ENCODE measurements at places on chromosomes 6 and 20. TPM values are rescaled to one million over a fixed set of nuclear protein-coding genes. Genes with fewer than 3 reads are reported as not detected.

The ZBTB2 gene
- 16.7 TPM for total RNA-seq

The KHDRBS2 gene
- not detected for total RNA-seq

The RRAGD gene
- total RNA-seq, result 19.7 TPM

The CDKAL1 gene
- 23.6 TPM for total RNA-seq

The CST4 gene
- not detected for total RNA-seq

The FOXS1 gene
- total RNA-seq, result not detected

The HUS1B gene
- 0.40 TPM for total RNA-seq

The RFX6 gene
- total RNA-seq, result not detected

The TMEM244 gene
- 0.54 TPM for total RNA-seq

The BPIFB2 gene
- not detected for total RNA-seq

The SLC17A2 gene
- not detected for total RNA-seq

The DEFB132 gene
- not detected for total RNA-seq

The DOK5 gene
- 1.4 TPM for total RNA-seq

DNA sequence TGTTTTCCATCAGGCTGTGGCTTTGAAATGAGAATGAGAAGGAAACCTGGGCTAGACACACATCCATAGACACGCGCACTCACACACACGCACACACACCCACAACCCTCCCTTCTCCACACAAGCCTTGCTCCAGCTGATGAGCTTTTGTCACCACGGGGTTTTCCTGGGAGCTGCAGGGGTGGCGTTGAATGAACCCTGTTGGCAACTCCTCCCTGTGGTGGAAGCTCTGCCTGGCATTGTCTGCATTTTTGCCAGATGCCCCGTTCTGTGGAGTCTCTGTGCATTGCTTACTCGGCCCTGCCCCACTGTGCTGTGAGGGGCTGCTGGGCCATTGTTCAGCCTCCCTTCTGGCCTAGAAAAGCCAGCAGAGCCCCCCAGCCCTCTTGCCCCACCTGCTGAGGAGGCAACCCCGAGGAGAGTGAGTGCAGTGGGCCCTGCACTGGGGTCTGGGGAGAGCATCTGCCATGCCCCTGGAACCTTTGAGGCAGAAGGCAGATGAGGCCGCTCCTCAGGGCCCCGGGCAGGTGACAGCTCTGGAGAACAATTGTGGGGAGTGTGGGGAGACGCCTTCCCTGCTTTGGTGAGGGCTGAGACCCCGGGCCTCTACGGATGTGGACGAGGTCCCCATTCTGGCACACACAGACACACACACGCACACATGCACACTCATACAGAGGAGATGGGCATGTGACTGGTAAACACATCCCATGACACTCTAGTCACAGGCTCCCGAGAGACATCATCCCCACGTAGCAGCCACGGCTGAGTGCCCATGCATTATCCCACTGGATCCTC lies 9.9 kb downstream of the ADIG start:
- H3K4me3 ChIP-seq, result no peak overlapping the region
- H3K4me1 ChIP-seq, result no peaks in the 10 kb centered on the region
- no peaks in the 10 kb centered on the region for H3K36me3 ChIP-seq
- peaks cover 3% of the 10 kb centered on the region for H3K27me3 ChIP-seq

DNA sequence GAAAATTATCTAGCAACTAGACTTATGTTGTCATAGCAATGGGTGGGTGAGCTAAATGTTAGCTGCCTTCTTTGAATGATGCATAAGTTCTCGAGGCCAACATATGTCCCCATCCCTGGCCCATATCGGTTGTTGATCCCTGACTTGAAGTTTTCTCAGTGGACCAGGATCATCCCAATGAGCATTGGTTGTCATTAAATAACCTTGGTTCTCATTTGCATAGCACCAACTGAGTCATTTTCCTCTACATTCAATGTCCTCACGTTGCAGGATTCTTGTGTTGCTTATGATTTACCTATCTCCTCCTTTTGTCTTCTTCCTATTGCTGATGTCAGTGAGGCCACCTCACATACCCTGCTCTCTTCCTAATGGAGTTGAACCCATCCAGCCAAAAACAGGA lies 12.1 kb upstream of the AHCY start:
- no peak overlapping the region for H3K4me3 ChIP-seq
- H3K4me1 ChIP-seq, result peaks cover 4% of the 10 kb centered on the region
- H3K27me3 ChIP-seq, result peaks cover 15% of the 10 kb centered on the region
- no peaks in the 10 kb centered on the region for H3K36me3 ChIP-seq
- no peak for DNase-seq
- H3K27ac ChIP-seq, result no peak overlapping the region

DNA sequence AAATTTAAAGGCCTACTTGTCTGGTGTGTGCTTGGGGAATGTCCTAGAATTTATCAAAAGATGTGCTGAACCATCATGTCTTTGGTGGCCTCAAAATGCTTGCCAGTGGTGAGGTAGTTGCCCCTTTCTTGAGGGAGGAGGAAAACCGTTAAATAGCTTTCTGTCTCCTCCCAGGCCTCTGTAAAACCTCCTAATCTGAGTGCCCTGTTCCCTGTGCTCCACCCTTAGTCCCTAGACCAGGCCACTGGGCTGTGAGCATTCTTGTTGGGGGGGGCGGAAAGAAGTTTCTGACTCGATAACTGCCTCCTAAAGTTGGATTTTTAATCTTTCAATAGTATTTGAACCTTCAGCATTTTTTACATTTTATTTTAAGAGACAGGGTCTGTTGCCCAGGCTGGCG lies 23.1 kb downstream of the JARID2 start:
- no peak for DNase-seq
- H3K27me3 ChIP-seq, result no peaks in the 10 kb centered on the region

DNA sequence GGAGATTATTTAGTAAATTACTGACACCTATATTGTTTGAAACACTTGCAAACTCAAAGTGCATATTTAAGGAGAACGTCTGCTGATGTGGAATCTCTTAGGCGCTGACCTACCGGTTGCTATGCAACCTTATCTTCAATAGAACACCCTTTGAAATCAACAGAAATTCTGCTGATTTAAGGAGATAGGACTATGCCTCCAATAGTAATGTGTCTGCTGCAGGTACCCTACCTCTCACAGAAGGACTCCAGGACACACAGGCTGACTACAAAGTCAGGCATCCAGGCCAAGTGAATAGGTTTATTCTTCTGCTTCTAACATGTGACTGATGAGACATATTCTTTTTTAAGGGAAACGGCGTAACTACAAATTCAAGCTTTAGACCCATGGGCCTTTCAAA lies 311.7 kb downstream of the CBLN4 start:
- no peaks in the 10 kb centered on the region for H3K36me3 ChIP-seq
- DNase-seq, result no peak
- no peaks in the 10 kb centered on the region for H3K27me3 ChIP-seq
- no peak overlapping the region for H3K4me3 ChIP-seq

DNA sequence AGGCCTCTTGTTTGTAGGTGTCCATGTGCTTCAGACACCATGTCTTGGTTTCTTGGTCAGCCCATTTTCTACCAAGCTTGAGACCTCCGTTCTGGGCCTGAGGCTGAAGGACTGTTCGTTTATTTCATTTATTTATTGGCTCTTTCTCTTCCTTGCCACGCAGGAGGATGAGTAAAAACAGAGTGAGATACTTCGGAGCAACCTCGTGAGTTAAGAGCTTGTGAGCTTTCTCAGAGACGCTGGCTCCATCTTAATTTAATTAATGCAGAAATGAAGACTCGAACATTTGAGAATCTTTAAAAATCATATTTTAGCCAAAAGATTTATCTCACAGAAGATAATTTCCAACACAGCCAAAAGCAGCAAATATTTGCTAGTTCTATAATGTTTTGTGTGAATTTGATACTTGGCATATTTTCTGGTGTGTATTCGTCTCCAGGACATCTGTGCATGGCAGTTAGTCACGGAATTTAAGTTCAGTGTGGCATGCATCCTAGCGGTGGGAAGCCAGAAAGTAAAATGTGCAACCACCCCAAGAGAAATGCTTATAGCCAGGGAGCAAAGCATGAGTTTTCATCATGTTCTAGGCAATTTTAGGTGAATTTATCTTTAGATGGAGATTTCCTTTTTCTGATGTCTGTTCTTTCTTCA lies 76.0 kb downstream of the THBS2 start:
- DNase-seq, result no peak
- no peaks in the 10 kb centered on the region for H3K4me1 ChIP-seq
- no peak overlapping the region for H3K4me3 ChIP-seq
- peaks cover 7% of the 10 kb centered on the region for H3K27me3 ChIP-seq

GRCh38 chr6:55250400-55250799 lies 76.1 kb downstream of the HCRTR2 start:
- no peak overlapping the region for H3K27ac ChIP-seq
- H3K4me3 ChIP-seq, result no peak overlapping the region

GRCh38 chr6:150999576-150999975 lies 134.1 kb downstream of the MTHFD1L start:
- H3K27ac ChIP-seq, result no peak overlapping the region
- no peaks in the 10 kb centered on the region for H3K27me3 ChIP-seq
- peaks cover 9% of the 10 kb centered on the region for H3K4me1 ChIP-seq
- no peak overlapping the region for H3K4me3 ChIP-seq
- peaks cover 36% of the 10 kb centered on the region for H3K36me3 ChIP-seq
- DNase-seq, result no peak

DNA sequence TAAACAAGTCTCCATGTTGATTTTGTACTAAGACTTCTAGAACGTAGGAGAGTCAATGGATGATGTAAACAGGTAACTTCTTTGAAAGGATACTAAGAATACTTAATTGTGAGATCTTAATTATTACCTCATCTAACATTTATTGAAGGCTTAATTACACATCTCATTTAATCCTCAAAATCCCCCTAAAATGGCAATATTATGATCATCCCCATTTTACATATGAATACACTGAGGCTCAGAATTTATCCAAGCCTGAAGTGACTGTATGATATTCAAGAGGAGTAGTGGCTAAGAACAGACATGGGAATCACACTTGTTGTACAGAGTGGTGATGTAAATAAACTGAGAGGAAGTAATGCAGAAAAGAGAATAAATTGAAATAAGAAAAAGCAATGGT lies 22.9 kb downstream of the NOL7 start:
- peak overlapping the region; percentile 46 for H3K27ac ChIP-seq
- peaks cover 45% of the 10 kb centered on the region for H3K36me3 ChIP-seq
- DNase-seq, result no peak
- H3K27me3 ChIP-seq, result no peaks in the 10 kb centered on the region
- no peak overlapping the region for H3K4me3 ChIP-seq
- peaks cover 38% of the 10 kb centered on the region for H3K4me1 ChIP-seq

DNA sequence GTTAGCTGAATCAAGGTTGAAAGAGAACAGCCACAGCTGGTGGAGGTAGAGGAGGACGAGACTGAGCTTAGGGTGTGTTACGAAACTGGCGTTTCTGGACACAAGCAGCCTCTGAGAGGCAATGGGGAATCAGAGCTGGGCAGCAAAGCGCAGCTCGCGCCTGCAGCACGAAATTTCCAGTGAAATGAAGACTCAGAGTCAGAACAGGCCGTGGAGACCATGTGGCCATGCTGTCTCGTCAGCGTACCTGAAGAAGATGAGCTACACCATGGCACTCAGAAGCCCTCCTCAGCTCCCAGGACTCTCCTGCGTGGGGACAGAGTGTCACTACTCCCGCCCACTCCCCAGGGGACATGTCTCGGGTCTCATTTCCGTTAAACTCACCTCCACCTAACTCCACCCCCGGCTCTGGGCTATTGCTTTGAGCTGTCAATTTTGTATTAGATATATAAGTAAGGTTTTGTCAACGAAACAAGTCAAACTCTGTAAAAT lies 256.9 kb downstream of the ERMARD start:
- H3K27me3 ChIP-seq, result no peaks in the 10 kb centered on the region
- no peak overlapping the region for H3K4me3 ChIP-seq
- DNase-seq, result no peak

DNA sequence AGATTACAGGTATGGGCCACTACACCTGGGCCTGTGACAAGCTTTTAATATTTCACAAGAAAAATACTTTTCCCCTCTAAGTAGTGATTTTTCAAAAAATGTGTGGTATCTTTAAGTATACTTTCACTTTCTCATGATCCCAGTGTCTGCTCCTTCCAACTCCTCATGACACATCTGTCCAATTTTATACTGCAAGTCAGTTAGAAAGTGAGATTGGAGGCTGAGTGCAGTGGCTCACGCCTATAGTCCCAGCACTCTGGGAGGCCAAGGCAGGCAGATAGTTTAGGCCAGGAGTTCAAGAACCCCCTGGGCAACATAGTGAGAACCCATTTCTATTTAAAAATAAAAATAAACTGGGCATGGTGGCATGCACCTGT lies 20.2 kb downstream of the PIM1 start:
- peak overlapping the region; percentile 77 for H3K27ac ChIP-seq
- H3K4me1 ChIP-seq, result peaks cover 72% of the 10 kb centered on the region
- peak; percentile 52 for DNase-seq
- peaks cover 9% of the 10 kb centered on the region for H3K36me3 ChIP-seq

GRCh38 chr20:46010491-46011391 lies 2.0 kb downstream of the MMP9 start:
- peaks cover 60% of the 10 kb centered on the region for H3K4me1 ChIP-seq
- H3K27me3 ChIP-seq, result peaks cover 69% of the 10 kb centered on the region
- H3K27ac ChIP-seq, result no peak overlapping the region
- peak; percentile 55 for DNase-seq

GRCh38 chr6:112203577-112204349 lies 50.6 kb downstream of the LAMA4 start:
- H3K27ac ChIP-seq, result no peak overlapping the region
- DNase-seq, result no peak
- no peaks in the 10 kb centered on the region for H3K4me1 ChIP-seq
- peaks cover 7% of the 10 kb centered on the region for H3K27me3 ChIP-seq
- no peaks in the 10 kb centered on the region for H3K36me3 ChIP-seq

- no peak for DNase-seq
- no peaks in the 10 kb centered on the region for H3K27me3 ChIP-seq
- no peak overlapping the region for H3K27ac ChIP-seq
- peaks cover 40% of the 10 kb centered on the region for H3K36me3 ChIP-seq
- H3K4me3 ChIP-seq, result no peak overlapping the region
- H3K4me1 ChIP-seq, result peaks cover 38% of the 10 kb centered on the region
Measured at GRCh38 chr20:38895098-38895949, 30.9 kb upstream of the FAM83D start.

GRCh38 chr20:4014031-4014474 lies 1.3 kb downstream of the RNF24 start:
- DNase-seq, result peak; percentile 24
- peaks cover 5% of the 10 kb centered on the region for H3K36me3 ChIP-seq
- H3K27ac ChIP-seq, result no peak overlapping the region

DNA sequence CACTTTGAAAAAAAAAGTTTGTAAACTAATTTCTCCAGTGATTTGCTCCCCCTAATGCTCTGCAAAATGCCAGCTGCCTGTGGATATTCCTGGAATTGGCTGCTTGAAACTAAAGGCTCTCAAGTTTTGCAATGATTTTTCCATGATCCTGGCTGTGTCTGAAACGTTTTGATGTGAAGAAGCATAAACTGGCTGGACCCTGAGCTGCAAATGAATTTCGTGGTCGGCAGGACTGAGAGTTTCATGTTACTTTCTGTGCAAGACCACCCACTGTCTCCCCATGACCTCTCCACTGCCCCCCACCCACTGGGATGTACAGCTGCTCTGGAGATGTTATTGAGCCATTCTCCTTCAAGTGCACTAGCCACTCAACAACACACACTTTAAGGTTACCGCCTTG lies 171.3 kb upstream of the SSTR4 start:
- H3K27me3 ChIP-seq, result no peaks in the 10 kb centered on the region
- no peaks in the 10 kb centered on the region for H3K36me3 ChIP-seq
- DNase-seq, result no peak
- H3K27ac ChIP-seq, result no peak overlapping the region

- no peak overlapping the region for H3K27ac ChIP-seq
- H3K4me3 ChIP-seq, result no peak overlapping the region
- H3K4me1 ChIP-seq, result peaks cover 20% of the 10 kb centered on the region
Measured at GRCh38 chr6:100724696-100725095, 156.4 kb downstream of the ASCC3 start.

GRCh38 chr20:5596401-5597193 lies 153.6 kb upstream of the SHLD1 start:
- no peak for DNase-seq
- peaks cover 52% of the 10 kb centered on the region for H3K36me3 ChIP-seq
- H3K4me1 ChIP-seq, result peaks cover 58% of the 10 kb centered on the region
- peak overlapping the region; percentile 85 for H3K27ac ChIP-seq

GRCh38 chr6:157651731-157652490 lies 171.1 kb upstream of the SNX9 start:
- no peak overlapping the region for H3K4me3 ChIP-seq
- H3K36me3 ChIP-seq, result no peaks in the 10 kb centered on the region

Data from activated CD8-positive, alpha-beta T cell treated with anti-CD3 and anti-CD28 coated beads for 36 hours (primary cell).